IPS-NIHi11 (cell line): ENCODE measurements at places on chromosomes 12 and 14.

DNA sequence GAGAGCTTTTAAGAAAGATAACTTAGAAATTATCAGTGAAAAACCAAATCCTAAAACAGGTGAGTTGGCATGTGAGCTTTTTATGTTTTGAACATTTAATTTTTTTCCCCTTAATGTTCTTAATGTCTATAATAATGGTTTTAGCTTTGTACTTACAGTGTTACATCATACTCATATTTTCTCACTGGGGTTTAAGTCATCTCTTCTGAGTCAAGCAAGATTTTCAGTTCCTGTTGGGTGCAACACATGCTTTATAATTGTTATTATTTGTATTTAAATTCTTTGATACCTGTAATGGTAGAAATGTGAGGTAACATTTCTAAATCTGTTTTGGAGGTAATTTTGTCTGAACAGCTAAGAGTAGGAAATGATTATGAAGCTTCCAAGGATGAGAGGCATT lies 113.0 kb downstream of the PLEKHA5 start:
- no peak for DNase-seq

GRCh38 chr12:89706551-89706950 lies 2.1 kb downstream of the ATP2B1 start:
- no peak for DNase-seq

GRCh38 chr12:59119676-59120075 lies 199.4 kb upstream of the LRIG3 start:
- DNase-seq, result no peak

DNA sequence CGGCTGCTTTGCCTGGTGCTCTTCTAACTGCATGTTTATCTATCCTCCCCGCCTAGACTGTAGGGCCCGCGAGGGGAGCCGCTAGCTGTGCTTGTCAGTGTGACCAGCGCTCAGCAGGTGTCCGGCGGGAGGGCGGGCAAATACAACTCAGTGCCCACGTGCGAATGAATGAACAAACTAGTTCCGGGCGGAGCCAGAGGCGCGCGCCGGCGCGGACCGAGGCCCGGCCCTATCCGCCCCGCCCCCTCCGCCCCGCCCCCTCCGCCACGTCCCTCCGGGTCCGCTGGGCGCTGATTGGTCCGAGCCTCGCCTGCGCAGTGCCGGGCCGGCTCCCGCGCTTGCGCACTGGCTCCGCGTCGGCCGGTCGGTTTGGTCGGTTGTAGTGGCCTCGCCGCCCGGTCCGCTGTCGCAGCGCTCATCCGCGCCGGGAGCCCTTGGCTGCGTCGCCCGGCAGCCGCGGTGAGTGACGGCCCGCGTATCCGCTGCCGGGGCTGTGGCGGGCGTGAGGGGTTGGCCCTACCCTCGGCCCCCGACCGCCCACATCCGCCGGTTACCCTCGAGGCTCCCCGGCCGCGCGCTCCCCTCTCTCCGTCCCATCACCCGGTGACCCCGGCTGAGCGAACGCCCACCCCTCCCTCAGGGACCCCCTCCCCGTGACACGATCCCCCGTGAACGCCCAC lies 60.0 kb downstream of the DDX51 start:
- DNase-seq, result peak; percentile 100

GRCh38 chr14:34507459-34507858 lies 32.0 kb downstream of the EAPP start:
- no peak for DNase-seq

DNA sequence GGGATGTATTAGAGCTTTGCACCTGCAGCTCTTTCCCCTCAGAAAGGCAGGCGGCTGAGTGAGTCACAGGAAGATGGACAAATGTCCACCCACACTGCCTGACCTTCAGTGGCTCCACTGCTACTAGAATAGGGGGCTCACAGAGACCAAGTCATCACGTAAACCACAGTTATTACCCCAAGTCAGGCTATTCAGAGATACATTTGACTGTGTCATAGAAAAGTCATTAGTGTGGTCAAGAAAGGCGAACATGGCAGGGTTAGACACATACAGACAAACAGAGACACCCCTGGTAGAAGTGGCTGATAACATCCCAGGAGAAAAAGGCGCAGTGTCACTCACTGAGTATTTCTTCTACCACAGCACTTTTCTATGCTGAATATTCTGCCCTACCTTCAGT lies 36.0 kb downstream of the GCH1 start:
- DNase-seq, result no peak

DNA sequence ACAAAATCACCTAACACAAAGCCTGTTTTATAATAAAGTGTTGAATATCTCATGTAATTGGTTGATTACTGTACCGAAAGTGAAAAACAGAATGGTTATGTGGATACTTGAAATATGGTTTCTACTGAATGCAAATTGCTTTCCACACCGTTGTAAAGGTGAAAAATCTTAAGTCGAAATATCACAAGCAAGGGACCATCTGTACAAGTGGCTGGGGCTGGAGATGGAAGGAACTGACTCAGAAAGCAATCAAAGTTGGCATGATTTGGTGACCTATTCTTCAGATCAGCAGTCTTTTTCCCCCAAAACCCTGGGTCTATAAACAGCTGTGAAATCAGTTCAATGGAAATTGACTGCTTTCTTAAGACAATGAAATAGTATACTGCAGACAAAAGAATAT lies 3.6 kb downstream of the CBX5 start:
- DNase-seq, result no peak

GRCh38 chr14:101887219-101887618 lies 77.2 kb upstream of the DYNC1H1 start:
- DNase-seq, result no peak

DNA sequence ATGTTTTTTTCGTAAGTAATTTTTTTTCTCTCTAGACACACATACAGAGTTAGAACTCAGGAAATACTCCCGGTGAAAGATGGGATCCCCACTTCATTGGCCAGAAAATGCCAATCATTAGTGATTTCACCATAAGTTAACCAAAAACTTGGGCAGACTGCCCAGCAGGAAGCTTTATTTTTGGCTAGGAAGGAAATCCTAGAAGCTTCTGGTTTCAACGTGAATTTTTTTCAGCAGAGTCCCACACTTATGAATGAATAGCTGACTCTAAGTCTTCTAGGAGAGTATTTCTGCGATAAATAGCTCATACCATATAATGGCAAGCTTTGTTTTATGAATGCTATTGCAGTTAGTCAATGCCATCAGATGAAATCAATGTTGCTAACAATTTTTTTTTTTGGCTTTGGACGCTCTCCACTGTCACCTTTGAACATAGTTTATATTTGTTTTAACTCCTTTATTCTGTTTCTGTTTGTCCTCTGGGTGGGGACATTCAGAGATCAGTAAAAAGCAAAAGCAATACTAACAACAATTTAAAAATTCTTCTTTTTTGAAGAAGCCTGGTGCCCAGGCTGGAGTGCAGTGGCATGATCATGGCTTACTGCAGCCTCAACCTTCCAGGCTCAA lies 9.5 kb downstream of the PPP1CC start:
- no peak for DNase-seq

DNA sequence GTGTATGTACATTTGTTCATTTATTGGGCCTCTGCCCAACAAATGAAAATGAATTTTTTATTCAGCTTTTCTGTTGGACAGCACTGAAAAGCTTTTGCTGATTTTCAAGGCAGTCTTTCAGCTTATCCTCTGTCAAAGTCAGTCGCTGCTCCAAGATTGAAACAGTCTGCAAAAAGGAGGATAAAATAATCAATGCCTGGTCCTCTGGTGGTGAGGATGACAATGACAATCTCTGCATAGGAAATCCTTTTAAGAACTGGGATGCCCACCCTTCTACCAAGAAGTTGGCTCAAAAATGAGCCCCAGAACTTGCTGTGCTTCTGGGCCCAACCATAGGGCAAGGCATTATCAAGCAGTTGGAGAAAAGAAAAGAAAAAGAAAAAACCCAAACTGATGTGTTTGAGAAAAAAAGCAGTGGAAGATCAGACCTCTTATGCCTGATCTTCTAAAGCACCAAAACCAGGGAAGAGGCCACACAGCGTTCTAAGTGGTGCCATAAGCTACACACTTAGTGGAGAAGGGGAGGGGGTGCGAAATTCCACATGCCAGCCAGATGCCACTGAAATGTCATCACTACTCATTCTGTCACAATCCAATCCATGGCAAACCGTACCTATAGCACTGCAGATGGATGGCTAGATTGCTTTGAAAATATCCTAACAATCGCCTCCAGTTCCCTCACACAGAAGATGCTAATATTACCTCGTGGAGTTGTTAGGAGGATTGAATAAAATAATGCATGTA lies 69.0 kb upstream of the DUSP6 start:
- DNase-seq, result no peak

- DNase-seq, result no peak
Measured at GRCh38 chr12:126784328-126784921, 1482.5 kb upstream of the TMEM132C start.

- no peak for DNase-seq
Measured at GRCh38 chr14:36738269-36738668, 76.6 kb downstream of the PAX9 start.

DNA sequence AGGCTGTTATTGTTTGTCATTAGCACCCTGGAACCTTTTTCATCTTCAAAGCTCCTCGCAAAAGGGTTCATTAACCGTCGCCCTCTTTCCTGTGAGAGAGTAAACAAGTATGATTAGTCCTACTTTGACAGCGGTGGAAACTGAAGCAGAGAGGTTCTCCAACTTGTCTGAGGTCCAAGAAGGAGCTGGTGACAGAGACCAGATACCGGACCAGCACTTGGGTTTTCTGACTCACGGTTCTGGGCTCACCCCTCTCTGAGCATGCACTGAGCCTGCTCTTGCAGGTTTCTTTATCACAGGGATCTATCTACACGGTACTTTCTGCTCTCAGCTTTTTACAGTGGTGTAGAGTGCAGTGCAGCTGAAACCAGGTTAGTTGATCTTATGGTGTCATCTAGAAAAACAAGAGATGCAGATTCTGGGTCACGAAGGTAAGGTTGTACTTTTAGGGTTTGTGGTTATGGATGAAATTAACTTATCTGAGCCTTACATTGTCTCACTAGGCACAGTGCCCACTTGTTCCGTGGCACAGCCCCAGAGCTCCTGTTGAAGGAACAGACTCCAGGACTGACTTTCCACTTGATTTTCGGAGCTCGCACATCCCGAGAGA lies 62.1 kb downstream of the PPP2R5C start:
- no peak for DNase-seq

DNA sequence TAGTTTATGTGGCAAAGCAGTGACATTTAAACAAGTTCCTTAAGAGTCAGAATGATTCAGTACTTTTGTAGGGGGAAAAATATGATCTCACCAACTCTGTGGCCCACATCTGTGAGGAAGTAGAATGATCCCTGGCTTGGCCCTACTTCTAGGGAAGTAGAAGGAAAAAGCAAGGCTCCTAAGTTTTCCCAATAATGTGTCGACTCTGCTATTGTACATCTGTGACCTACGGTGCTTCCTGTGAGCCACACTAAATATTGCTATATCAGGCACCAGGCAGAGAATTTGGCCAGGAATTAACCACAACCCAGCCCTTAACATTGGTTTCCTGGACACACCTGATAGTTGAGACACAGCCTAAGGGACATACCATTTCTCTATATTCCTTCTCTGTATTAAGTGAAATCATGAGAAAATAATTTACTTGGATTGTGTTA lies 9.3 kb upstream of the NID2 start:
- DNase-seq, result no peak

GRCh38 chr14:31556191-31556590 lies 5.0 kb upstream of the NUBPL start:
- DNase-seq, result no peak

DNA sequence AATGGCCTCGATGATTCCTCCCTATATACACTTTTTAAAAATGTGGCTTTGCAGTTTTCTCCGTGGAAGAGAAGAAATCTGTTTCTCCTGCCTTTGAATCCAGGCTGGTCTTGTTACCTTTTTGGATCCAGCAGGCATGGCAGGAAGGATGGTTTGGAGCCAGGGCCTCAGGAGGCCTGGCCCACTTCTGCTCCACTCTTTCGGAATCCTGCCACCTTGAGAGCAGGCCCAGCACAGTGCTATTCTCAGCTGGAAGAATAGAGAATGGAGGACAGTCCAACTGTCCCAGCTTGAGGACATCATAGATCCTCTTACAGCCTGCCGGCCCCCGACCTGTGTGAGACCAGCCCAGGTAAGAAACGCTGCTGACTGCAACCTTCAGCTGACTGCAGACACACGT lies 421.5 kb downstream of the FUT8 start:
- DNase-seq, result no peak

DNA sequence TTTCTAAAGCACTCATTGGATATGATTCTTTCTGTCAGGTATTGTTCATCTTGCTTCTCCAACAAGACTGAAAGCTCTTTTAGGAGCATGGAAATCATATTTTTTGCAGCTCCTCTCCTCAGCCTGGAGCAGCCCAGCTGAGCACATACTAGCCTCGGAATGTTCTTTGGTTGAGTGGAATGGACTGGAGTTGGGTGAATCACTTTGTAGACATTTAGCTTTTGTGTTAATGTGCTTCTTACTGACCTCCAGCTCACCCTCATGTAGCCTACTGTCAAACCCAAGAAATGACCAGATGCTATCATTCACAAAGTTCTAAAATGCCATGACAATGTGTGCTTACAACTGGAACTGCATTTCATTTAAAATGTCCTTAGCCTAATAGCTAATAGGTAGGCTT lies 161.1 kb downstream of the NUAK1 start:
- DNase-seq, result no peak

GRCh38 chr12:124687174-124687902 lies 119.9 kb upstream of the NCOR2 start:
- no peak for DNase-seq

- DNase-seq, result no peak
Measured at GRCh38 chr12:89069431-89069830, 282.9 kb downstream of the DUSP6 start.

DNA sequence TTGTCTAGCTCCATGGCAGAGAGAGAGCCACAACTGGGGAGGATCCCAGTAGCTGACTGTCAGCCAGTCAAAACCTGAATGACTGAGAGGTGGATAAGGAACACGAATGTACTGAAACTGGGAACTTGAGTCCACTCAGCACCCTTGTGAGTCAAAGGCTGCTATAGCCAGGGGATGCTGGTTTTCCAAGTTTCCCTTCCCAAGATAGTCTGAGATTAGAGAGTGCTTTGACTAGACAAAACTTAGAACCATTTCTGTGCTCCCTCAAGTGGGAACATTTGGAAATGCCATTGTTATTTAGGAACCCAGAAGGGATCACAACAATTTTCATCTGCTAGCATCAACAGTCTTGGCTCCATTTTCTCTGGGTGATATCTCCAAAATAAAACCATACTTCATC lies 4.0 kb downstream of the PRKAG1 start:
- DNase-seq, result no peak

DNA sequence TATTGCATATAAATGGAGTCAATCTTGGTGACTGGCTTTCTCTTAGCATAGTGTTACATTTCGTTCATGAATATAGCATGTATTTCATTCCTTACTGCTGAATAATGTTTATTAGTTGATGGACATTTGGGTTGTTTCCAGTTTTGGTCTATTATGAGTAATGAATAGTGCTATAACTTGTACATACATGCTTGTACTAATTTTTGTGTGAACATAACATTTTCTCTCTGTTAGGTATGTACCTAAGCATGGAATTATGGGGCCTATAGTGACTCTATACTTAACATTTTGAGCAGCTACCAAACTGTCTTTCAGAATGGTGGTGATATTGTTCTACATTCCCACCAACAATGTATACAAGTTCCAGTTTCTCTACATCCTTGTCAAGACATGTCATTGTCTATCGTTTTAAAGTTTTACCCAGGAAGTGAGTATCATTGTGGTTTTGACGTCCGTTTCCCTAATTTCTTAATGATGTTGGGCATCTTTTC lies 23.1 kb downstream of the ATP2A2 start:
- no peak for DNase-seq

- peak; percentile 30 for DNase-seq
Measured at GRCh38 chr14:103624860-103625259, 4.2 kb upstream of the KLC1 start.

- DNase-seq, result no peak
Measured at GRCh38 chr12:20187456-20187855, 180.9 kb upstream of the PDE3A start.
